Dermis blood vessel endothelial cell (primary cell): ENCODE measurements at places on chromosomes 12 and 14. TPM values are rescaled to one million over a fixed set of nuclear protein-coding genes. Genes with fewer than 3 reads are reported as not detected.

The CATSPERB gene
- 0.33 and 0.68 TPM in 2 replicates for total RNA-seq

The FOXA1 gene
- not detected in 2 replicates for total RNA-seq

The GLIPR1L1 gene
- not detected in 2 replicates for total RNA-seq

The CPNE8 gene
- 27.8 and 29.4 TPM in 2 replicates for total RNA-seq

The CPSF6 gene
- 15.1 and 21.9 TPM in 2 replicates for total RNA-seq

The RNFT2 gene
- total RNA-seq: 2.2 and 2.9 TPM in 2 replicates

The AQP2 gene
- total RNA-seq: not detected in 2 replicates

The CLMN gene
- total RNA-seq: 0.68 and 1.5 TPM in 2 replicates

The RAB15 gene
- 9.5 and 10.4 TPM in 2 replicates for total RNA-seq

The HOXC12 gene
- not detected in 2 replicates for total RNA-seq

The GRIN2B gene
- under 0.01 TPM in 1 of 2 replicates, not detected in the other for total RNA-seq

The CNPY2 gene
- 80.0 and 94.8 TPM in 2 replicates for total RNA-seq

The PTPRR gene
- total RNA-seq: 0.33 TPM in 1 of 2 replicates, not detected in the other

The ZDHHC22 gene
- total RNA-seq: not detected in 2 replicates

The IPO4 gene
- 28.8 and 60.6 TPM in 2 replicates for total RNA-seq

The OR4K5 gene
- total RNA-seq: not detected in 2 replicates

The PRIM1 gene
- 7.7 and 12.4 TPM in 2 replicates for total RNA-seq

The NUBPL gene
- total RNA-seq: 4.1 and 6.3 TPM in 2 replicates

The SERPINA10 gene
- total RNA-seq: not detected in 2 replicates

The INHBC gene
- not detected in 2 replicates for total RNA-seq

The SRGAP1 gene
- 2.9 and 12.9 TPM in 2 replicates for total RNA-seq

The VDR gene
- under 0.01 and 0.47 TPM in 2 replicates for total RNA-seq

The LRP1 gene
- total RNA-seq: 1.7 and 3.2 TPM in 2 replicates

The SYT1 gene
- total RNA-seq: 9.4 and 9.7 TPM in 2 replicates

The IL22 gene
- not detected in 2 replicates for total RNA-seq

The BIN2 gene
- total RNA-seq: not detected in 2 replicates

The B4GALNT1 gene
- 0.14 TPM in 1 of 2 replicates, not detected in the other for total RNA-seq

The PLEKHG7 gene
- not detected in 2 replicates for total RNA-seq

The FAIM2 gene
- total RNA-seq: not detected in 2 replicates

The GNG2 gene
- total RNA-seq: 2.9 and 5.9 TPM in 2 replicates

The PRORP gene
- 39.8 and 41.6 TPM in 2 replicates for total RNA-seq

The CNTN1 gene
- 0.05 and 0.17 TPM in 2 replicates for total RNA-seq
